ENCODE measurements at places on chromosomes 16 and 17.

- no peak for DNase-seq
Observed at GRCh38 chr17:5775098-5775497, 190.8 kb upstream of the NLRP1 start.

DNA sequence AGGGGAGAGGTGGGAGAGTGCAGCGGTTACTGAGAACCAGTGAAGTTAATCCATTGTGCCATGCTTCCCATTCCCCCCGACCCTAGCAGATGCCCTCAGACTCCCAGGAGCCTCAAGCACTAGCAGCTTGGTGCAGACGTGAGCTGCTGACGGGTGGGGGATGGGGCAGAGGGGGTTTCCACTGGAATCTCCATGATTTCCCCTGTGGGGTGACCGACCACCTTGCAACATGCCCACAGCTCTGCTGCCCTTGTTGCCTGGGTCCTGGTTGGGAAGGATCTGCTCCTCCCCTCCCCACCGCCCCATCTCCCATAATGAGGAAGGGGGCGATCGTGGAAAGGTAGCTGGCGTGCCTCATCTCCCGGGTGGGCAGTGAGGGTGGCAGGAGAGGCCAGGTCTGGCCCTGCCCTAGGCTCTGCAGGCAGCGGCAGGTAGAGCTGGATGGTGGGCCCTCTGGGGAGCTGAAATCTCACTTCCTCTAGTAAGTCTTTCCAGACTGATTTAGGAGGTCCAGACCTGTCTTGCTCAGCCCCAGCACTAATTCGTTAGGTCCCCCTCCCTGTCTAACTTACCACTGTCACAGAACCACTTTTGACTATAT, 9.6 kb downstream of the FLOT2 start:
- DNase-seq = no peak

DNA sequence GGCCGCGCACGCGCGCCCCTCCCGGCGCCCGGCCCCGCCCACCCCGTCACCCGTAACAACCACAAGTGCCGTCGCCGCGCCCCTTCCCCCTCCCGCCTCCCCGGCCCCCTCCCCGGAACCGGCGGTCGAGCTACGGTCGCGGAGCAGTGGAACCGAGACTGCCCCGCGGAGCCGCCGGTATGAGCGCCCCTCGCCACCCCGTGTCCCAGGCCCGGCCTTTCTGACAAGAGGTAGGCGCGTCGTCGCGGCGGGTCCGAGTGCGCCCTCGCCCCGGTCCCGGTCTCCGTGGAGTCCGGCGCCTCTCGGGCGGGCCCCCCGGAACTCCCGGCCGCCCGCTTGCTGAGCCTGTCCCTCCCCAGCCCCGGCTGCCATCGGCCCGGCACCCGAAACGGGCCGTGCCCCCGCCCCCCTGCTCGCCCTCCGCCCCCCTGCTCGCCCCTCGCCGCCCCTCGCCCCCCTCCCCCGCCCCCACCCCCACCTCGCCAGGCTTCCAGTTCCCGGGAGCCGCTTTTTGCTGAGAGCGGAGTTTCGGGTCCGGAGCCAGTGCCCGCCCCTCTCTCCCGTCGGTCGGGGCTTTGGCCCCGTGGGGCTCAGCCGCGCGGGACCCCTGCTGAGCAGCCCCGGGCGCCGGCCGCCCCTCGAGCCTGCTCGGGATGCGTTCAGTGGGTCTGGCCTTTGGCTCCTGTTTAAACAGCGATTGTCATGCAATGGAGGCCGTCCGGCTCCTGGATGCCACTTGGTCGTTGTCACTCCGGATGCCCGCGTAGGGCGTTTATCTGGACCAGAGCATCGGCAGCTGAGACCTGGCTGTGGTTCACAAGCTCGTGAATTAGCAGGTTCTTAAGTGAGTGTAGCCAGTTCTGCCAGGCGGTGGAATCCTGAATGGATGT, at the start of gene SEC14L1:
Gene SEC14L1, plus strand, starts transcription at position 92 of the 890 bp plus-strand sequence. CDS start 2,628 bp downstream, outside the sequence.
- peak; percentile 13 for DNase-seq

DNA sequence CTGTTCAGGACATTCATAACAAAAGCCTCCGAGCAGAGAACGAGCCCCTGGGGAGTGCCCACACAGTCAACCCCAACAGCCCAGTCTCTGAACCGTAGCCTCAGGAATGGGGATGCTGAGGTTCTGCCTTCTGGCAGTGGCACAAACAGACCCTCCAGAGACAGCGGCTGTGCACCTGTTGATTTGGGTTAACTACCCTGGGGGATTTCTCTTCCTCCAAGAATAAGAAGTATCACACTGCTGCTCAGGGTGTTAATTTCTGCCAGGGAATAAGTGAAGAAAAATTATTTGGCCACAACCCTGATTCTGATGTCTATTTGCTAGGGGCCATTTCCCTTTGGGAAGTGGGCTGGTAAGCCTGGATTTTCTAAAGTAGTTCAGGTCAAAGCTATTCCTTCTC, 51.0 kb upstream of the PIRT start:
- no peak for DNase-seq

DNA sequence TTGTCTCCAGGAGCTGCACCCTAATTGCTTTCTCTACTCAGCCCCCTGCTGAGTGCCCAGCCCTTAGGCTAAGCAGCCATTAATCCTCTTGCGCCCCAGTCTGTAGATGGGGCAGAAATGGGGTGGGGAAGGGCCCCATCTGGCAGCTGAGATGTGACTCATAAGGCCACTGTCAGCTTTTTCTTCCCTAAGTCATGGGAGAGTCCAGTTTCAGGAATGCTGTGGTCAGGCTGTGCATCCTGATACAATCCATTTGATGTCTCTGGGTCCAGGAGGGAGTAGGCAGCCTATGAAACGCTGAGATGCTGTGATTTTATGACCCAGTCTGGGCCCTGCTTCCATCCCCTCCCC, 12.3 kb downstream of the PLXDC1 start:
- DNase-seq = no peak
